Omental fat pad (tissue), 4 donors: ENCODE measurements at places on chromosomes 2 and 18.

- no peak for DNase-seq
Observed at GRCh38 chr2:239468491-239469105, 67.8 kb upstream of the HDAC4 start.

- DNase-seq, result peak; percentile 16
Observed at GRCh38 chr2:239327536-239328350, 73.1 kb downstream of the HDAC4 start.

GRCh38 chr2:105129722-105130232 is 91.9 kb downstream of the MRPS9 start:
- DNase-seq, result no peak

- DNase-seq, result no peak
Observed at GRCh38 chr2:84971510-84972206, 697 bp downstream of the KCMF1 start.

DNA sequence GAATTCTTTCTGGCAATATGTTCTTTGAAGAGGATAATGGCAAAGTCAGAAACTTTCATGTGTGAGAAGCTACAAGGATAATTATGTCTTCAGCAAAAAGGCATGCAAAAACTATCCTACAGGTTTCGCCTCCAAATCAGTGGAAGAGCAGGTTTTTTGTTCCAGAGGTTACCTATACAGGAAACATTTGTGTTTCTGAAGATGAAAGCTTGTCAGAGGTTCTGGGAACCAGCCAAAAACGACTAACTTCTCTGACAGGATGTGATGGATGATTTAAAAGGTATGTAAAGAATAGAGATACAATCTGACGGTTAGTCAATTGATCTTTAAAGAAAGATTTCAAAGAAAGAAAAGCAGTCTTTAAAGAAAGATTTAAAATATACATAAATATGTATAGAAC is 37.6 kb downstream of the RND3 start:
- DNase-seq, result no peak

GRCh38 chr2:47521666-47522285 is 118.8 kb downstream of the MSH2 start:
- DNase-seq, result no peak

DNA sequence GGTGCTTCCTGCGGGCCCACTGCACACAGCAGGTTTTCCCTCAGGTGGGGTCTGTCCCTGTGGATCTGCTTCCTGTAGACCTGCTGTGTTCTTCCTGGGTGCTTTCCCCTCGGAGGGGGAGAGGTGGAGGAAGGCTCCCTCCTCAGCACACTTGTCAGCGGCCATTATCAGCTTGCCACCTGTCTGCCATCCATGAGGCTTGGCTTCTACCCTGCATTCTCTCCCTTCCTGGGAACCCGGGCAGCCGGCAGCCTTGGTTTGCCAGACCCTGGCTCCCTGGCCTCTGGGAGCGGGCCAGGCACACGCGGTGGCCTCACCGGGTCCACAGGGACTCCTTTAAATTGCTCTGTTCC is 58.5 kb downstream of the INPP5D start:
- DNase-seq, result no peak

GRCh38 chr2:141957827-141958450 is 172.9 kb downstream of the LRP1B start:
- DNase-seq, result no peak

DNA sequence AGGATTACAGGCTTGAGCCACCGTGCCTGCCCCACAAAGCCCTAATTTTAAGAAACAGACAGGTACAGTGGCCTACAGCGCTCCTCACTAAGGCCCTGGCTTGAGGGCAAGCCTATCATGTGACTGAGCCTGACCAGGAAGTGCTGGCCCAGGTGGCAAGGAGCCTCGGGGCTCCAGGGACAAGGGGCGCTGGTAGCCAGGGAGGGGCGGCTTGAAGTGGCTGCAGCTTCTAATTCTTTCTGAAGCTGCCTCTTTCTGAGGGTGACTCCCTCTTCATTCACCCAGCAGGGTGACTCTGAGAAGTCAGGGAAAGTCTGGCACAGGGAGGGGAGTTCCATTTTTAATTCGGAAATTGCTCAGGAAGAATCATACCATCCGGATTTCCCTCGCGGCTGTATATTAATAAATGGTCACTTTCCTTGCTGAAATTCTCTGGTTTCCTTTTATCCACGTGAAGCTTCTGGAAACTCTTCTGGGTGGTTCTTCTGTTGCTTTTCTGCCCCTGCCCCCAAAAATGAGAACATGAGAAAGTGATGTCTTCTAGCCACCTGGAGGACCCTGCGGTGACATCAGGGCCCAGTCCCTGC is 115.7 kb downstream of the FAM210A start:
- DNase-seq, result no peak

GRCh38 chr2:96788442-96789244 is 27.4 kb upstream of the CNNM3 start:
- DNase-seq, result no peak

- DNase-seq, result no peak
Observed at GRCh38 chr2:68568116-68568515, 75.3 kb upstream of the PROKR1 start.

DNA sequence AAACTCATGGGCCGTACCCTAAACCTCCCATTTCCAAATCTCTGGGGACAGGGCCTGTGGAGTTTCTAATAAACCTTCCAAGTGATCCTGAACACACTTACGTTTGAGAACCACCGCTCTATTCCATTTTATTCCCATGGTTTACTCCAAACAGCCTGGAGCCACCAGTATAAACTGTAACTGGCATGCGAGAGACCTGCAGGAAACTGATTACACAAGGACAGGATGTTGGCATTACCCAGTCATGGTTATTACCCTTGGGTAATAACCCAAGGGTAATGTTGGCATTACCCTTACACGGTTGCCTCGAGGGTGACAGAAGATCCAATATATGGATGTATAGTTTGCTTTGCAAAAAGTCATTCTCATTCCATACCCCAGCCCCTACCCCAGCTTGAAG is 37.0 kb upstream of the YPEL5 start:
- no peak for DNase-seq

DNA sequence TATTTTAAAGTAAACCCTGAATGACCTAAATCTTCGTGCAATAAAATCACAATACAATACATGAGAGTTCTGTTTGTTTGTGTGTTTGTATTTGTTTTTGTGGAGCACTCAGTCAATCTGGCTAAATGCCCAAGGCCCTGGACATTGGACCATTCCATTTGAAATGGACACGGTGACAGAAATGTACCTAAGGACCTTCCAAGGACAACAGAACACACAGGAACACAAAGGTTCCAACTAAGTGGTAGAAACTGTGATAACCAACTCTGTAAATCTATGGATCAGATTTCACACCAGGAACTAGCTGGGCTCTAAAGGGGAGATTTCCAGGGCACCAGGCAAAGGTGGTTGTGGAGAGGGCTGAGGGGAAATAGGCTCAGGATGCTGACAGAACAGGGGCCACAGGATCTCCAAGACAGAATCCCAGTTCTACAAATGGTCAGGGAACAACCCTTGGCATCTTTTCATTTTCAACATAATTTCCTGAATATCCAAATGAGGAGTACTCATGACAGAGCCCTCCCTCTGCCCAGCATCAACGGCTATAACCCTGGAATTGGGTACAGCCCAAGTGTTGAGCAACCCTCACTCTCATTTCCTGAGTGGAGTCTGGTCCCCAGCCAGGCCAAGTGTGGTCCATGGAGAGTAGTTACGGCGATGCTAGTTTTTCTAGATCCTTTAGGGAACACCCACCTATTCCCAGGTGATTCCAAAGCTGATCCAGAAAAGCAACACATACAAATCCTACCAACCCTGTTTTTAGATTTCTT is 78.4 kb downstream of the NCKAP5 start:
- DNase-seq, result no peak

DNA sequence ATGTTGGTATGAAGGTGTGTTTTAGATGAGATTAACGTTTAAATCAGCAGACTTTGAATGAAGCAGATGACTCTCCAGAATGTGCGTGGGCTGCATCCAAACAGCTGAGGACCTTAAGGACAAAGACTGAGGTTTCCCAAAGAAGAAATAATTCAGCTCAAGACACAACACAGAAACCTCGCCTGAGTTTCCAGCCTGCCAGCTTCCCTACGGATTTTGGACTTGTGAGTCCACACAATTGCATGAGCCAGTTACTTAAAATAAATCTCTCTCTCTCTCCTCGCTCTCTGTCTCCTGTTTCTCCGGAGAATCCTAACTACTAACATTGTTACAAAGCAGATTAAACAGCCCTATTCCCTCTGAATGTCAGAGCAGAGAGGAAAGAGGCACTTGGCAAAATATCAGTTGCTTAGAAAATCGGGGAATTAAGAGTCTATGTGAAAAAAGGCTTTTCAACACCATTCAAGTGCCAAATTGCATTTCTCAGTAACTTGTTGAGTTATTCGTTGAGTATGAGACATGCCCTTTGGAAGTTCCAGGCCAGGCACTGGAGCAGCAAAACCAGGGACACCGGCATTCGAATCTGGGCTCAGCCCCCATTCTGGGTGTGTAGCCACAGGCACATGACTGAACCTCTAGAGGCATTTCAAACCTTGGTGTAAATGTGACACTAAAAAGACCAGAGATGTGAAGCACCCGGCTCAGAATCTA is 174.6 kb upstream of the PID1 start:
- DNase-seq, result no peak

DNA sequence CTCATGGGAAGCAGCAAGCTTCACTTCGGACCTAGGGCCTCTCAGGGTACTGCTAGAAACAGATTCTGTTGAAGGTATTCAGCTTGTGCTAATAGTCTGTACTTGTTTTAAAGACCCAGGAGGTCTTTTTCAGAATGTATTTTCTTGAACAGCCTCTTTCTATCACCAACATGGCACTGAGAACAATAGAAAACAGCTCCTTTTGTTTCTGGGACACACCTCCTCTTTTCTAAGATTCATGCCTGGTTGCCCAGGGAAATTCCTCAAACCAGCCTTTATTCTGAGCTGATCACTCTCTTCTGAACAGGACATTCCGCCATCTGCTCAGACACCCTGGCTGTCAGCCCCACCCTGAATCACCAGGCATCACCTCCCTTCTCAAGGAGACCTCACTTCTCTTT is 389.6 kb downstream of the TGIF1 start:
- no peak for DNase-seq

DNA sequence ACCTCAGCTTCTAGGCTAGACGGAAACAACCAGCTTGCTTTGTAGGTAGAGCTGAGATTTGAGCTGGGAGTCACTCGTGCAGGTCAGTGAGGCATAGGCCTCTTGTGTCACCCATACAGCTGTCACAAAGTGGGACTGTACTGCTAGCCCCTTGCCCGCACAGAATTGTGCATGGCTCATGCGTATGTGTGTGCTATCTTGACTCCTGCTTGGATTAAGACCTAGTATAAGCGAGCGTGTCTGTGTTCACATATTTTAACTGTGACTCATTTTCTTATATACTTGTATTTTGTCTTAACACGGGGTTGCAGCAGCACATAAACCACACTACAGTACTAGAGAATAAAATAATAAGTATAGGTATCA is 20.1 kb downstream of the CEP68 start:
- no peak for DNase-seq

GRCh38 chr18:59026831-59027410 is 112.8 kb upstream of the SEC11C start:
- DNase-seq, result no peak

DNA sequence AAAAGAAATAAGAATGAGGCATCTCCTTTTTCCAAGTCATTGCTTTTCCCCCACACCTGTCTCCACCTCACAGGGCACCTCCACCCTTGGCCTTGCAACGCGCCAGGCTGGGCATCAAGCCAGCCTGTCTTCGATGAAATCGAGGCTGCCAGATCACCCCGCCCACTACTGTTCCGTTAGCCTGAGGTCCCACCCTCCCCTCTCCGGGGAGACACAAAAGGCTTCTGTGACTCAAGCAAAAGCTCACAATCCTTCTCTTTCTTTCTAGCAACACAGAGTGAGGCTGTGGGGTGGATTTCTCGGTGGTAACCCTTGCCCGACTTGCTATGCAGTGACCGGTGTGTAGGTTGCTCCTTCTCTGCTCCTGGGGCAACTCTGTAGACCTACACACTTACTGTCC is 9.9 kb downstream of the TNP1 start:
- no peak for DNase-seq

GRCh38 chr2:207258263-207258991 is 92.7 kb upstream of the KLF7 start:
- DNase-seq, result peak; percentile 31

DNA sequence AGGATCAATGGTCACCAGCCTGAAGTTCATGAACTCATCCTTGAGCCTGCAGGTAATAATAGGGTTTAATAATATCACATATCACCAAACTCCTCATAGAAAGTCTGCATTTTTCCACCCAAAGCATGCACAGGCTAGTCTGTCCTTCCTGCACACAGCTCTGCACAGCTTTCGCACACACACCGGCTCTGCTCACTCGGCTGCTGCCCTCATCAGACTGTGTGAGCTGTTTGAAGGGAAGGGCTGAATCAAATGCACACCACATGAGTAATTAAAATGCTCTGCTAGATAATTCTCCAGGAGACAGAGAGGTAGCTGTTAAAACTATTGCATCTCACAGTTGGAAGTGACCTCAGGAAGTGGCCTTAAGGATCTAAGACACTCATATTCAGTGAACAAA is 108.4 kb upstream of the YPEL5 start:
- no peak for DNase-seq

- DNase-seq, result no peak
Observed at GRCh38 chr2:97781981-97782380, 68.6 kb downstream of the ZAP70 start.
